ENCODE measurements at places on chromosomes 11 and 22. TPM values are rescaled to one million over a fixed set of nuclear protein-coding genes. Genes with fewer than 3 reads are reported as not detected.

The PAMR1 gene
- 0.42 TPM for polyA plus RNA-seq

The CTSF gene
- polyA plus RNA-seq = 14.8 TPM

The GSTT2B gene
- 16.8 TPM for polyA plus RNA-seq

- DNase-seq = no peak
Observed at GRCh38 chr11:134413826-134414731, 2.0 kb upstream of the B3GAT1 start.

GRCh38 chr22:37146507-37147180 lies 3.1 kb downstream of the IL2RB start:
- no peak for DNase-seq

- DNase-seq = no peak
Observed at GRCh38 chr11:24688981-24689380, 192.1 kb downstream of the LUZP2 start.

- DNase-seq = peak; percentile 92
Observed at GRCh38 chr22:36385491-36386350, 2.0 kb downstream of the MYH9 start.

DNA sequence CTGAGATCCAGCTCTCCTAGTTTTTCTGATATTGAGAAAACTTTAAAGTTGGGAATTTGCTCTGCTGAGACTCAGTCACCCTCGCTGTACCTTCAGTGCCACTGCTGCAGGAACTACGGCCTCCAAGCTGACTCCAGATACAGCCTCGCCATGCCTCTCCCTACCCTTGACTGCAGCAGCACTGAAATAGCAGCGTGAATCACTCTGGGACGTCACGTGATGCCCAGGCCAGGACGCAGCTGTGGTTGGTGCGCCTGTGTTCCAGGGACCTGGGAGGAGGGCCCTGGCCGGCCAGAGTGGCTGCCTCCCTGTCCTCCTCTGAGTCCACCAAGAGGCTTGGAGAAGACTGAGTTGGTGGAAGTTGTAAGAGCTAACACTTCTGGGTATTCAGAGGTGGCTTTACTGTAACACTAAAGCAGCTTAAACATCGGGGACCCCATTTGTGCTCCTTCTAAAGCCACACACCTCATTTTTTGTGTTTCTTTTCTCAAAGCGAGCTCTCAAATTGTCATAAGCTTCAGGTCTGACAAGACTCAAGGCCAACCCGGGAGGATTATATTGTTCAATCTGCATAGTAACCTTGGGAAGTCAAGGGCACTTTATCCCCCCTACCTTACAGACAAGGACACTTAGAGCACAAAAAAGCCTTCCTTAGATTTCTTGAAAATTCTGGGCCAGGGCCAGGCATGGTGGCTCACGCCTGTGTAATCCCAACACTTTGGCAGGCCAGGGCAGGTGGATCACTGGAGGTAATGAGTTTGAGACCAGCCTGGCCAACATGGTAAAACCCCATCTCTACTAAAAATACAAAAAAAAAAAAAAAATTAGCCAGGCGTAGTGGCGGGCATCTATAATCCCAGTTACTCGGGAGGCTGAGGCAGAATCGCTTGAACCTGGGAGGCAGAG lies 4.2 kb upstream of the STIP1 start:
- peak; percentile 93 for DNase-seq

DNA sequence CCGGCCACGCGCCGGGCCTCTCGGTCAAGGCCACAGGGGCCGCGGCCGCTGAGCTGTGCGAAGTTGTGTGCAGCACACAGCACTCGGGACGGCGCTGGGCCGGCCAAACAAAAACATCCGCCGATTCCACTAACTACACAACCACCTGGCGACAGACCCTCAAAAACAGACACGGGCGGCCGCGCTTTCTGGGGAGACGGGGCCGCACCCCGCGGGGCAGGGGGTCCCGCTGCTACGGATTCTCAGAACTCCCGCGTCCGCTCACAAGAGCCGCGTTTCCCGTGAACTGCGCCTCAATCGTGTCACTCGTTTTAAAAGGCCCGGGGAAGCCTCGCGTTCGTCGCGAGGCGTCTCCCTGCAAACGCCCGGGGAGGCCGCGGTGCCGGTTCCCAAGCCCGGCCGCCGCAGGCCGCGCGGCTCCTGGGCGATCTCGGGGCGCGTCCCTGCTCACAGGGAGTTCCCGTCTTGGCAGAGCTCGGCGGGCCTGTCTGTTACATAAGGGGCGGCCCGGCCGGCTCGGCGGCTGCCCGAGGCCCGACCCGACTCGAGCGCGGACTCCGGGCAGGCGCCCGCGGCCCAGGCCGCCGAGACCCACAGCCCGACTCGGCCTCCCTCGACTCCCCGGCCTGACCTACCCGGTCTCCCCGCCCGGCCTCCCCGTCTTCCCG lies 936 bp downstream of the BRD1 start:
- DNase-seq = peak; percentile 79

GRCh38 chr11:117459979-117460300 lies 132.3 kb downstream of the CEP164 start:
- DNase-seq = no peak

GRCh38 chr22:46602025-46602424 lies 18.2 kb upstream of the GRAMD4 start:
- no peak for DNase-seq

The NCAM1 gene
- polyA plus RNA-seq = 3.0 TPM

The DNAJB7 gene
- polyA plus RNA-seq = 0.02 TPM

DNA sequence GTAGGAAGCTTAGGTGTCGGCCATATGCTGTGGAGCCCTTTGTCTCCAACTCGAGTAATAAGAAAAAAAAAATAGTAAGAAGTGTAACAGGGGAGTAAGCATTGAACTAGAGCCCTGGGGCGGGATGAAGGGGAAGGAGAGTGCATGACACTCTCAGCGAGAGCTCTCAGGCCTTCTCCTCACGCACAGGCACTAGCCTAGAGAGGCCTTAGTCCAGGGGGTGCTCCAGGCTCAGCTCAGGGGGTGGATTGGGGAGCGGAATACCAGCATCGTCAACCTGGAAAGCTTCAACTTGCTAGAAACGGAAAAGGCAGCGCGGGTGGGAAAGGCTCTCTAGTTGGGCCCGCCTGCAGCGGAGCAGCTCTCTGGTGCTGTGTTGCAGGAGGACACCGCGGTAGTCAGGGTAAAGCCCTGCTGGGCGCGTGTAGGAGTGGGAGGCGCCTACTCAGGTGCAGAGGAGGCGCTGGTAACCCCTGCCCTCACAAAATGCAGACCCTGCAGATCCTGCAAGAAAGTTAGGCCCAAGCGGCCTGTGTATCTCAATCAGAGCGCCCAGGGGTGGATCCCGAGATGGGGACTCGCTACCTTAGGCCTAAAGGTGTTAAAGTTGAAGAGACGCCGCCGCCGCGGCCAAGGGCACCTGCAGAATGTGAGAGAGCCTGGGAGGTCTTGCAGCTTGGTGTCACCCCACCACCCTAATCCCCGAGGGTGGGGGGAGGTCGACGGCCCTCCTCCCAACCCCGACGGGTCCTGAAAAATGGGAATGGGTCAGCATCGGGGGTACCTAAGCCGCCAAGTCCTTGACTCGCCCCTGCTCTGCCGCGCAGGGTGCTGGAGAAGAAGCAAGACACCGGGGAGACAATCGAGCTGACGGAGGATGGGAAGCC lies 2.8 kb downstream of the SLC17A6 start:
- peak; percentile 46 for DNase-seq

DNA sequence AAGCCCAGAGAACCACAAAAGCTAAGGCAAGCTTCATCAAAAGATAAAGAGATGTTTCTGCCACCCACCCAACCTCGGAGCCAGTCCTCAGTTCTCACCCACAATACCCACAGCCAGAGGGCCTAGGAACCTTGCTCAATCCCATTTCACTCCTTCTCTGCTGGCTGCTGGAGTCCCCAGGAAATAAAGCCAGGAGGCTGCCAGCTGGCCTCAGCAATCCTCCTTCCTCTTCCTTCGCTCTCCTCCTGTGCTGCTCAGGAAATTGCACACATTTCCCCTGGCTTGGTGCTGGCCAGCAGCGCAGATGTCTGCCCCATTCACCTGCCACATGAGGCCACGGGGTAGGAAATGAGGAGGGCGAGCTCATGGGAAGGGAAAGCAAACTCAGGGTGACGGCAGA lies 91.8 kb upstream of the LDLRAD3 start:
- DNase-seq = no peak

The ARHGAP8 gene
- polyA plus RNA-seq = 59.2 TPM

GRCh38 chr22:19174106-19175025 lies 4.2 kb downstream of the SLC25A1 start:
- DNase-seq = peak; percentile 59

The TMEM151A gene
- 4.4 TPM for polyA plus RNA-seq

DNA sequence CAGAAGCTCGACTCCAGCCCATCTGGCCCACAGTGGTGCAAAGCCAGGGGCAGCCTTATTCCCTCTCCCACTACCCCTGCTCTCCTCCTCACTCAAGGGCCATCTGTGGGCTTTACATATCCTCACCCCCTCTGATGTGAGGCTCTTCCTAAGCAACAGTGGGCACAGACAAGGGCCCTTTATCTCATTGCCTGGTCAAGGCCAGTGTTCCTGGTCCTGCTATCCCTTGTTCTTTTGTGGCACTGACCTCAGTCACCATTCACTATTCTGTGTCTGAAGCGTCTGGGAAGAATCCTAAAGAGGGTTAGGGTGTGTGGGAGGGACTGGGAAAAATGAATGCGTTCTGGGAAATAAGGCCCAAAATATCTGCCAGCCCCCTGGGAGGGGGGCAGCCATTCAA lies 7.3 kb downstream of the DNAL4 start:
- no peak for DNase-seq

The FAM227A gene
- 0.77 TPM for polyA plus RNA-seq

The FXYD2 gene
- polyA plus RNA-seq = 2,509 TPM

DNA sequence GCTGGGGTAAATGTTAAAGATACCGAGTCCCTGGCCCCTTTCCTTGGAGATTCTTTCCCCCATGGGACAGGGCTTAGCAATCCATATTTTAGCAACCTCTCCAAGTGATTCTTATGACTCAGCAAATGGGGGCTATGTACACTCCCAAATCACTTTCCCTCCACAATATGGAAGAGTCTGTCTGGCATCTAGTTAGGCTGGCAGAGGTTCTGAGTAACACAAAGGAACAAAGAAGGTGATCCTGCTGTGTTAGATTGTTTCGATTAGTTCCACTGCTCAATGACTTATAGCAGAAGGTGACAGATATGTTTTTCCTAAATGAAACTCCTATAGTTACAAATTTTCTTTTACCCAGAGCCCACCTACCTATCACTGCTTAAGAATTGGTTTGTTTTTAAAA lies 154.0 kb upstream of the SYT13 start:
- DNase-seq = no peak

GRCh38 chr11:102482433-102482832 lies 29.9 kb upstream of the TMEM123 start:
- no peak for DNase-seq

GRCh38 chr11:20368438-20368837 lies 4.9 kb downstream of the HTATIP2 start:
- no peak for DNase-seq

DNA sequence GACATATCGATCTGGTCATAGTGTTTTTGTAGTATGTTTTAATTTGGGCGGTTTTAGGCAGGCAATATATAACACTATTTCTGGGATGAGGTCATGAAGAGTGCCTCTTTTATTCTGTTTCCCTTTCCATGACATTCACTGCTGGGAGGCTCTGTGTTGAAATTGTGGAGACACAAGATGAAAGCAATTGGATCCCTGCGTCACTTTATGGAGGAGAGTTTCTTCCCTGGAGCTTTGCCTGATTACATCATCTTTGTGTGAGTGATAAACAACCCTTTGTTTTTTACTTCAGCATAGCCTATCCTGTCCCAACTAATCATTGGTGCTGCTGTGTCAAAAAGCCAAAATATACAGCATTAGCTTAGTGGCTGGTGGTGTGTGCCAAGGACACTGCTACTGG lies 48.6 kb downstream of the PARVG start:
- no peak for DNase-seq

The TSKU gene
- polyA plus RNA-seq = 5.0 TPM

- no peak for DNase-seq
Observed at GRCh38 chr11:67301313-67301921, 1.9 kb upstream of the SSH3 start.

DNA sequence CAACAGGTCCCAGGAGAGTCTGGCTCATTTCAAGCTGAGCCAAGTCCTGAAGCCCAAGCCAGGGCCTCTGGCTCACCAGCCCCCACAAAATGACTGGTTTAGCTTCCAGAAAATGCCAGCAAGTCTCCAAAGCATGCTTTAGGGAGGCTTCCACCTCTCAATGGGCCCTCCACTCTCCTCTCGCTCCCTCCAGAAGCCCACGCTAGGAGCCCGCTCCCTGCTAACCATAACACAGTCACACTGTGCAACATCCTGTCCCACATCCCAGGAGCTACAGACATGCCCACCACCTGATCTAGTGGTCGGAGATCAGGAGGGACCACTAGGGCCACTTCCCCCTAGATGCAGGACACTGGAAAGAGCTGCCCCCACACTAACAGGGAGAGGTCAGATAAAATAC lies 6.9 kb downstream of the SULT4A1 start:
- DNase-seq = no peak

The PARVA gene
- polyA plus RNA-seq = 13.5 TPM

DNA sequence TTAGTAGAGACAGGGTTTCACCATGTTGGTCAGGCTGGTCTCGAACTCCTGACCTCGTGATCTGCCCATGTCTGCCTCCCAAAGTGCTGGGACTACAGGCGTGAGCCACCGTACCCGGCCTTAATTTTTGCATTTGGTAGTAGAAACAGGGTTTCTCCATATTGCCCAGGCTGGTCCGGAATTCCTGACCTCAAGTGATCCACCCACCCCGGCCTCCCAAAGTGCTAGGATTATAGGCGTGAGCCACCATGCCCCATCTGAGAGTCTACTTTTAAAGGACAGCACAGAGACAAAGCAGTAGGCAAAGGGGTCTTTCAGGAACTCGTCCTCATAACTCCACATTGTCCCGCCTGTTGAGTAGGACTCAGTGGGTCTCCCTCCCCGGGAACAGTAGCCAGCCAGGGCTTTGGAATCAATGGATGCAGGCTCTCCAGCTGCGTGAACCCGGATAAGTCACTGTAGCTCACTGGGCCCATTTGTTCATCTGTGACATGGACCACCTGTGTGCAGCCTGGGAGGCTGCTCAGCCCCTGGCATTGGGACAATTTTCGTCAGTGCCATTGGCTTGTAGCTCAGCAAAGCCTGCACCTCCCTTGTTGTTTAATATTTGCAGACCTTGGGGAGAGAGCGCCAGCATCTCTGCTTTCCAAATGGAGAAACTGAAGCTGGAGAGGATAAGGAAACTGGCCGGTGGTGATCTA lies 86.1 kb downstream of the ARHGAP8 start:
- DNase-seq = no peak

The PAAF1 gene
- 8.0 TPM for polyA plus RNA-seq

The EML3 gene
- polyA plus RNA-seq = 86.4 TPM

GRCh38 chr11:1194231-1194976 lies 28.5 kb upstream of the MUC5B start:
- DNase-seq = peak; percentile 10

The GRM5 gene
- polyA plus RNA-seq = 0.02 TPM

GRCh38 chr11:85299258-85299942 lies 327.7 kb downstream of the DLG2 start:
- DNase-seq = no peak

The CDCA5 gene
- 0.38 TPM for polyA plus RNA-seq

Data from pancreas (tissue), 10 donors.